ENCODE measurements at places on chromosomes 7 and 10.

DNA sequence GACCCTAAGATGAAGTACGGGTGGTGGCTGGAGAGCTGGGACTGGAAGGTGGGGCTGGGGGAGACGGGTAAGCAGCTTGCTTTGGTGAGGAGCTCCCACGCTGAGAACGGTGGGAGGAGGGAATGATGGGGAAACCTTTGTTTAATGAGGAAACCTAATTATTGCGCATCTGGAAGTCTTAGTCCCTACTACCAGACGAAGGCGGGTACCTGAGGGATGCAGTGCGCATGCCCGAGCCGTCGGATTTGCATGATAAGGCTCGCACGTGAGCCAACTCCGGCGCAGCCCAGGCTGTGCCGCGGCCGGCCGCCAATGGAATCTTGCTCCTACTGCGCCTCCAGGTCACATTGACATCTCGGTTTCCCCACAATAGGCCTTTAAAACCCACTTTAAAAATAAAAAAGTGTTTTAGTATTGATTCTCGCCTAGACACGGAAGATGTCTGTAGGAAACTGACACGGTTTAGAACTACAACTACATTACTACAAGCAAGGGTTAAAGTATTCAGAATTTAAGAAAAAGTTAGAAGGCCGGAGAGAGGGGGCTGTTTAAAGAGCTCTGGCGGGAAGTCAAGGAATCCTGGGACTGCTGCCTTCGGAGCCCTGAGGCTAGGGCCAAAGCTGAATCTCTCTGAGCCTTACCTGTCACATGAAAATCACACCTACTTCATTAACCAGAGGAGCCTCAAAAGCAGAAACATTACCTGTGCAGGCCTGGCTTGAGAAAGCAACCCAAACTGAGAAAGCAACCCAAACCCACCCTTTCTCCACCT is 12.1 kb upstream of the DLX6 start:
- no peak for DNase-seq

GRCh38 chr10:4310172-4310571 is 515.8 kb upstream of the AKR1E2 start:
- no peak for DNase-seq

DNA sequence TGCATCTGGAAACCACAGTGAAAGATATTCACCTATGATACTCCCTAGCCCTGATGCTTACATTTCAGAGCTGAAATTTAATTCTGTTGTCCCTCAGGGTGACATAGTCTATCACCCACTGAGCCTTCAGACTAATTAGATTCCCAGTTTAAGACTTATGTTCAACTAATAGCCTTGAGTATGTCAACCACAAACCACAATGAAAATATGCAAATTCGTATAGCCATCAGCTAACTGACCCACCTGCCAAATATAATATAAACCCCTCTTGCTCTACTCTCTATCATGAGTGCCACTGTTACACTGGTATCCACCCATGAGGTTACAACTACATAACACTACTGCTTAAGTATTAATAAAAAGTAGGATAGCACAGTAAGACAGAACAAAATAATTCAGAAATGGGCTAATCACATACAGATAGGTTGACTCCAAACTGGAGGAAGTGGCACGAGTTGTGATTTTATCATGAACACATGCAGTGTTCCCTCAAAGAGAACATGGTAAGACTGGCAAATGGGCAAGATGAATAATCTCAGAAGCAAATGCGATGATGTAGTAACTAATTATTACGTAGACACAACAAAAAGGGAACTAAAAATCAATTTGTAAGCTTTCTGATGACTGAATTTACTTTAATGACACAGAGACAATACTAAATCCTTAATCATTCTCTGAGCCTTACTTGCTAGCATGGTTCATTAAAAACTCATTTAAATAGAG is 290.6 kb downstream of the PARD3 start:
- DNase-seq, result no peak

GRCh38 chr10:35916791-35917190 is 274.7 kb upstream of the FZD8 start:
- no peak for DNase-seq

GRCh38 chr10:11163780-11164550 is 146.3 kb downstream of the CELF2 start:
- no peak for DNase-seq

DNA sequence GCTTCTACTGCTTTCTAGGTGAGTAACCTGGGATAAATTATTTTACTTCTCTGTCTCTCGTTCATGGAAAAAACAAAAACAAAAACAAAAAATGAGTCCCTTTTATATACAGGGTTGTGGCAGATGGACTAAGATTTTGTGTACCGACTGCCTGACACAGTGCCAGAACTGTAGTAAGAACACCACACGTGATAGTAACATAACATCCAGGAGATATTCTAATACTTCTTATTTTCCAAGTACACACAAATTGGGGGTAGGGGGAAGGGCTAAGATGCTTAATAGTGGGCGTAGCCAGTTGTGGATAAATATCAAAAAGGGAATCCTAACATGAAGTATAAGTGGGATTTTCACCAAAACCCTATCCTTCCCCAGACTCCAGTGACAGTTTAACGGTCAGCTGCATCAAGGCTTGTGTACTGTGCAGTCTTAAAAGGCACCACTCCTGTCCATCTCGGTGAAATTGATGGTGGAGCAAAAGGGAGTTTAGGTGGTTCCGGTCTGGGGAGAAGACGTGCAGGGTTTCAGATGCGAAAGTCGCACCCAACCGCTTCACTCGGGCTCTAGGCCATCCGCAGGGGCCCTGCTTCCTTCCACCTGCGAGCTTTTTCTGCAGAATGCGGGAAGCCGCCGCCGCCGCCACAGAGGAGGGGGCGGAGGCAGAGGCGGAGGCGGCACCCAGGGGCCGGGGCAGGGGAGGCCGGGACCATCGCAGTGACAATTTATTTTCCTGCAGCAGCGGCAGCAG is at the start of gene STAMBPL1:
STAMBPL1 (plus strand) TSS at position 712 of the 748 bp plus-strand sequence. CDS start 21,464 bp downstream, outside the sequence.
- no peak for DNase-seq

- DNase-seq, result peak; percentile 36
These were observed 872 bp downstream of the FAM131B start for GRCh38 chr7:143361552-143362130.

- DNase-seq, result no peak
These were observed 282.9 kb downstream of the BICC1 start for GRCh38 chr10:58795560-58795959.

DNA sequence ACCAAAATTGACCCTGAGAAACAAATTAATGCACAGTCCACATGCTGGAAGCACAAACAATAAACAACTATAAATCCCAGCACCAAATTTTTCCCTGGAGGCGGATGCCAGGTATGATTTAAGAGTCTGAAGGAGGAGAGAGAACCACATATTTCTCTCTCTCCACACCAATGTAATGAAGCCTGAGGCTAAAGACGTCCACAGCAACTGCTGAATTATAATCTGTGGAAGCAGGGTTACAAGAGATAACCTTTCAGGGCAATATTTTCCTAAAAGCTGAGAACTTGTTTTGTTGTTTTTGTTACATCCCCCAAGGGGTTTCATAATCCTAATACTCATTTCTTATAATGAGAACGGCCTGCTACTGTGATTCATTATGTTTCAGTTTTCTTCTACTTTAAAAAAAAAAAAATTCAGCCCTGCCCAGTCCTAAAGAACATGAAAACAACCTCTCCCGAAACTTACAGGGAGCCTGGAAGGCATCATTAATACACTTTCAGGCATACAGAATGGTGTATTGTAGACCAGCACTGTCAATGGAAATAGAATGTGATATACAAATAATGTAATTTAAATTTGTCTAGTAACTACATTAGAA is 48.5 kb upstream of the ABLIM1 start:
- no peak for DNase-seq

- peak; percentile 70 for DNase-seq
These were observed at the start of gene CALD1 for GRCh38 chr7:134778941-134779740. TSS of gene CALD1 (plus strand) at chr7:134779634. CDS start at chr7:134867734, 88,100 bp downstream.

DNA sequence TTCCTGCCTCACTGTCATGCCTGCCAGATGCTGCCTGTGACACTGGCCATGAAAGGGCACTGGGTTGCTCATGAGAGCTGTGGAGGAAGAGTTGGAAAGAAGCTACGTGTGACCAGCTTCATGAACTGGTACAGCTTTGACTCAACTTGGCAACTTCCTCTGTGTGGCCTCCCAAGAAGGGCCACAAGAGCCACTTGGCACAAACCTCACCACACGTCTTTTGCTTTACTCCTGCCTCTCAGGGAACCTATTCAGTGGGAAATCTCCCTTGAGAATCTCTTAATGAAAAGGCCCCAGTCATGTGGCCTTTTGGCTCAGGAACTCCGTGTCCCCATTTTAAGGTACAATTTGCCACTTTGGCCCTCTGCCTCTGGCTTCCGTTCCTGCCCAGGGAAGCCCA is 54.5 kb downstream of the FRMD4A start:
- no peak for DNase-seq

DNA sequence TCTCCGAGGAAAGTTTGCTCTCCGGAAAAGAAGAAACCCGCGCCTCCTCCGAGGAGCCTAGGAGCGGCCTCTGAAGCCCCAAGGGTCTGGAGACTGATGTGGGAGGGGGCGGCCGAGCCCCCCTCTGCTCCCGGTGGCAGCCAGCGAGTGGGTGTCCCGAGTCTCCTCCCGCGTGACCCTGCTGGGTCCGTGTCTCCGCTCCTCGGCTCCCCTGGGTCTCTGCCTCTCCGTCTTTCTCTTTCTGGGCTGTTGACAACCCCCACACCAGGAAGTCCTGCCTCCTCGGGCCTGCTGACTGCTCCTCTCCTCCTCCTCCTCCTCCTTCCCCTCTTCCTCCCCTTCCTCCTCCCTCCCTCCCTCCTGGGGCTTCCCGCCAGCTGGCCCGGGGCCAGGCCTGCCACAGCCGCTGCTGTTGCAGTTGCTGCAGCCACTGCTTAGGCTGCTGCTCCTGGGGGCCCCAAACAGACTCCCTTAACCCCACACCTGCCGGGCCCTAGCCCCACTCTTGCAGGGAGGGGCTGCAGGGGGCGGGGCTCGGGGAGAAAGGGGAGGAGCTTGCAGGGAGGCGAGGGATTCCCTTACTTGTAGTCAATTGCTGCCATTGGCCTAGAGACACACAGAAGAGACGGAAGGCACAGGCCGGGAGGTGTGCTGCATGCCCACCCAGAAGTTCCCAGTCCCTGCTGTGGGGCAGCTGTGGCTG is at the start of gene TSC22D4:
TSC22D4 (minus strand) TSS at position 257 of the 703 bp plus-strand sequence. CDS start 1,176 bp downstream, outside the sequence.
- DNase-seq, result peak; percentile 90

GRCh38 chr7:5580714-5581395 is 157.2 kb upstream of the TNRC18 start:
- DNase-seq, result no peak

- DNase-seq, result no peak
These were observed 108.1 kb downstream of the ITGB8 start for GRCh38 chr7:20438694-20439376.

- no peak for DNase-seq
These were observed 88.9 kb downstream of the KCNMA1 start for GRCh38 chr10:77548671-77549070.

GRCh38 chr7:39317107-39317506 is 249.1 kb upstream of the YAE1 start:
- no peak for DNase-seq

DNA sequence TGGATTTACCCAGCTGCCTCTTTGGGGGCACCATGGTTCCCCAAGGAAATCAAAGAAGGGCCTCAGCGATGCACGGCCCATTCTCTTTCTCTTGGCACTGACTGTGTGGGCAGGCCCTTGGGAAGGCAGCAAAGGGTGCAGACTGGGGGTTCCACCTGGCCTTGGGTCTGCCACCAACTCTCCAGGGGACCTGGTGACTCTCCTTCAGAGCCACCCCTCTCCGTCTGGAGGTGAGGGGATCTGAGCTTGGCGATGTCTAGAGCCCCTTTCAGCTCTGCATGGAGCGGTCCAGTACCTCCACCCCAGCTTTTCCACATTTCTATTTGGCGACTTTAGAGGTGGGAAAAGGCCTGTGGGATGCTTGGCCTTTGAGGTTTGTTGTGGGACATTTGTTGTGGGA is 69.1 kb downstream of the C10orf120 start:
- DNase-seq, result no peak

DNA sequence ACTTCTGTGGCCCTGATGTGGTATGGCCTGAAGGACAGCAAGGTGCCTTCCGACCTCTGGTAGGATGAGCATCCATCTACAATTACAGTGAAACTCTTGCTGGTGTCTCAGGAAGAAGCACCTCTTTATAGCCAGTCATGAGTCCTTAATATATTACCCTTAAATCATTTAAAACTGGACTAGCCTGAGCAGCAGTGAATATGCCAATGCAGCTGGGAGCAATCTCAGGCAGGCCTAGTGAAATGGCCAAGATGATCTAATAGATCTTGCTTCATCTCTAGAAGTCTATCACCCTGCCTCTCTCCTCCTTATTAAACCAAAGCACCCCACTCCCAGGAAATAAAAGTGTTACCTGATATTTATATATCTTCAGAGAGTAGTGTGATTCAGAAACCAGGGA is 66.7 kb upstream of the SORCS3 start:
- DNase-seq, result no peak

- DNase-seq, result no peak
These were observed 18.3 kb upstream of the MKI67 start for GRCh38 chr10:128144547-128144946.

- no peak for DNase-seq
These were observed 322.3 kb upstream of the PLXDC2 start for GRCh38 chr10:19493917-19494316.

DNA sequence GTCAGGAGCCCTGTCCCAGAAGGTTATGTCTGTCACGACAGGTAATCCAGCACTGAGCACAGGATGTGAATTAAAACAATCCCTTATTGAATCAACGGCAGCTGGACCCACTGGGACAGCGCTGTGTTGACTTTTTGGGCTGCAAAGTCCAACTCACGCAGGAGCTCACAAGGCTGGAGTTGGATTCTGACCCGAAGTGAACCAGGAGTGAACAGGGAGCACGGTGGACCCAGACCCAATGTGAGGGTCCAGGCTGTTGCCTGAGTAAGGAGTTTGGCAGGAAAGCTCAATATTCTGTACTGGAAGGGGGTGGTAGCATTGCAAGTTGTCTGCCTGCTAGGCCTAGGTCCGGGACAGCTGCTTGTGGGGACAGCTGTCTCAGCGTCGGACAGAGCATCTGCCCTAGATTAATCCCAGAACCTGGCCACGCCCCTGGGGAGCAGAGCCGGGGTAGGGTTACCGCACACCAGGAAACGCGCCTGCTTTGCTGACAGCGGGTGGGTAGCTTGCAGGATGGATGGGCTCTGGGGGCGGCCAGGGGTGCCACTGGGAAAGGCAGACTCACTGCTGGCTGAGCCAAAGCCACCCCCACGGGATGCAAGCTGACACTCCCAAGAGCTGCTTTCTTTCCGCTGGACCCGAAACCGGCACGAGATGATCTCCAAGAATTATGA is 24.0 kb downstream of the COL26A1 start:
- DNase-seq, result peak; percentile 94

Data from nephron progenitor cell (in vitro differentiated cells).